Occipital lobe (tissue), 3 donors: ENCODE measurements at places on chromosomes 5 and 9. TPM values are rescaled to one million over a fixed set of nuclear protein-coding genes. Genes with fewer than 3 reads are reported as not detected.

GRCh38 chr9:97854696-97855485, 1.9 kb downstream of the FOXE1 start:
- DNase-seq = no peak

GRCh38 chr5:38843665-38844064, 2.1 kb upstream of the OSMR start:
- DNase-seq = no peak

DNA sequence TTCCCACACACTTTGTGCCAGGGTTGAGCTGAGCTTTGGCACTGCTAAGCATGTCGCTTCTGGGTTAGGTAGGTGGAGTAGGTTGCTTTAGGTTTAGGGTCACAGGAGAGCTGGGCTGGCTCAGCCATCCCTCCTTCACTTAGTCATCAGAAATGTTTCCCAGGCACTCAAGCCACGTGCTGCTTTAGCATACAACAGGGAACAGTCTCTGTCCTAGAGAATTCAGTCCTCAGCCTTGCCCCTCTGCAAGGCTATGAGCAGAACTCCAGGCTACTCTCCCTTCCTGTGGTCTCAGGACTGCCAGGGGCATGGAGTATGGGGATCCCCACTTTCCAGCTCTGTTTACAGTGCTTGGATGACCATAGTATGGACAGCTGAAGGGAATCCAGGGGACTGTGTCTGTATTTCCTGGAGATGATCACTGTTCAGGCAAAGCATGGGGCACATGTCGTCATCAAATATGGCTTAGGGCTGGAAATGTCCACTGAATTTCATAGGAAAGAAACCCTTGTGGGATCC, 7.5 kb upstream of the ANKRD33B start:
- no peak for DNase-seq

DNA sequence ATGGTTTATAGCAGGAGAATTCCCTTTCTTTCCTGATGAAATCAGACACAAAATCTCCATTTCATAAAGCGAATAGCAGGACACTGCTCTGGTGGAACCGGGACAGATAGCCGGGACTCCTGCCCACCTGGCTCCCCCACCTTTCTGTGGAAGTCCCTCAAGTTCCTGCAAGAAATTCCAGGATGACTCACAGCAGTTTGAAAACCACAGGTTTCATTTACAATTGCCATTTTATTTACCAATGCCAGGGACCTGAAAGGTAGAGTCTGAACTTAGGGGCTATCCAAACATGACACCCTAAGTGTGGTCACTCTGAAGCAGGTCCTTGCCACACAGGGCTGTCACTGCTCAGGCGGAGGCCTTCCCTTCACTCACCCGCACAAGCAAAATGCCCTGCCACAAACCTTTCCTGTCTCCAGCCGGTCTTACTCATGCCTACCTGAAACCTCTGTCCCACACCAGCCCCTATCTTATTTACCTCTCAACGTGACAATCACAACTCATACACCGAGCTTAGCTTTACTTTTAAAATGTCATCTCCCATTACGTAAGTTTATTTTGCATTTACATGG, 63.3 kb upstream of the TAF1L start:
- no peak for DNase-seq

- no peak for DNase-seq
Measured at GRCh38 chr5:169279125-169279524, 21.8 kb downstream of the SLIT3 start.

- no peak for DNase-seq
Measured at GRCh38 chr9:96057155-96057554, 181.7 kb downstream of the ERCC6L2 start.

GRCh38 chr5:1497795-1498622, 25.8 kb downstream of the LPCAT1 start:
- DNase-seq = no peak

DNA sequence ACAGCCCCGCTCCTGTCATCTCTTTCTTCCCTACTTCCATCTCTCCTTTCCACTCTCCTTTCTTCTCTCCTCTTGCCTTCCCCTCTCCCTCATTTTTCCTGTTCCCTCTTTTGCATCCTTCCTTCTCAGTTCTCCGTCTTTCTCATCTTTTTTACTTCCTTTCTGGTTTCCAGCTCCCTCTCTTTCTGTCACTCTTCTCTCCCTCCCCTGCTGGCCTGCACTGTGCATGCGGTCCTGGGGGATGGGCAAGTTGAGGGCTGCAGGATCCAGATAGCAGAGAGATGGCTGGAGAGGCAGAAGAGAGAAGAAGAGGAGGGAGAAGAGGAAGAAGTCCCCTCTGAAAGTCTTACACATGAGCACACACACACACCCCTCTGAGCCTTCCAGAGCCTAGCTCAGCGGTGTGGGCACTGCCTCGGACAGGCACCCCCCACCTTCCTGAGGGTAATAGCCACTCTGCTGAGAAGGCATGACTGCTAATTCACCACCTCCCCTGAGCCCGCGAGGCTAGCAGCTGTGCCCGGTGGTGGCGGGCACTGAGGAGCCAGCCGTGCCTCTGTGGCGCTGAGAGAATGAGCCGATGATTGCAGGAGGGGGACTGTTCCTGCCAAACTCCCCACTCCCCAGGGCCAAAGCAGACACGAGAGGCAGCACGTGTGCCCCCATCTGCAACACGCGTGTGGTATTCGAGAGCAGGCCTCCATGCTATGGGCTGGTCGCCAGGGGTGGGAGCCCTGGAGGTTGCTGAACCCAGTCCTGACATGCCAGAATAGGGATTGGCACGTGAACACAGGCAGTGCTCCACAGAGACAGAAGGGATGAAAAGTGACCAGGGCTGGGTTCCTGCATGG, 3.7 kb upstream of the CAMK2A start:
- DNase-seq = no peak

The NCS1 gene
- 206 TPM for total RNA-seq

GRCh38 chr5:76483433-76483832, 80.3 kb downstream of the IQGAP2 start:
- no peak for DNase-seq

GRCh38 chr5:127830157-127830556, 127.0 kb downstream of the CCDC192 start:
- DNase-seq = no peak

- DNase-seq = peak; percentile 10
Measured at GRCh38 chr5:126857472-126858410, 80.8 kb downstream of the LMNB1 start.

The FBXO4 gene
- total RNA-seq = 18.6 TPM

DNA sequence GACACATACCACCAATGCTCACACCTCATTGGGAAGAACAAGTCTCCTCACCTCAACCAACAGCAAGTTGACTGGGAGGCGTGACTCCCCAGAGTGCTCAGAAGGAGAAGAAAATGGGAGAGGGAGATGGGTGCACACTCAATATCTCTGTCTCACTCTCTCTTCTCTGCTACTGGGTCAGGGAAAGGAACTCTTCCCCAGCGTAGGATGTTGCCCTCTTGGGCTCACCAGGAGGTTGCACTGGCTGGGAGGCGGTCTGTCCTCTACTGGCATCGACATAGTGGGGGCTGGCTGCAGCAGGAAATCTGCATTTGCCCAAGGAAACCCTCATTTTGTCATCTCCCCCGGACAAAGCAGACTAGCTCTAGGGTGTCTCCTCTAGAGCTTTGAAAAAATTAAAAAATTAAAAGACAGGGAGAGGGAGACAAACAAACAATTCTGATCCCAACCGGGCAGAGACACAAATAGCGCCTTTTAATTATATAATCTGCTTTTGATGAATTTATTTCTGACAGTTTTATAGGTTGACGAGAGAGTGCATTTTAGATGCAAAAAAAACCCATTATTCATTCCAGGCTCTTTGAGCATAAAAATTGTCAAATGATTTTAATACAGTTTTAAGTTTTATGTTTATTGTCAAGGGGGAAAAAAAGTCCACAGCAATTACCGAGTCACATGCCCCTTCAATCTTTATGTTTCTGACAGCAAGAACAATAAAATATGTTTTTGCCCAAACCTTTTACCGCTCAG, 179.3 kb upstream of the MVB12B start:
- no peak for DNase-seq

GRCh38 chr9:115373710-115374045, 255.7 kb upstream of the TNC start:
- no peak for DNase-seq

DNA sequence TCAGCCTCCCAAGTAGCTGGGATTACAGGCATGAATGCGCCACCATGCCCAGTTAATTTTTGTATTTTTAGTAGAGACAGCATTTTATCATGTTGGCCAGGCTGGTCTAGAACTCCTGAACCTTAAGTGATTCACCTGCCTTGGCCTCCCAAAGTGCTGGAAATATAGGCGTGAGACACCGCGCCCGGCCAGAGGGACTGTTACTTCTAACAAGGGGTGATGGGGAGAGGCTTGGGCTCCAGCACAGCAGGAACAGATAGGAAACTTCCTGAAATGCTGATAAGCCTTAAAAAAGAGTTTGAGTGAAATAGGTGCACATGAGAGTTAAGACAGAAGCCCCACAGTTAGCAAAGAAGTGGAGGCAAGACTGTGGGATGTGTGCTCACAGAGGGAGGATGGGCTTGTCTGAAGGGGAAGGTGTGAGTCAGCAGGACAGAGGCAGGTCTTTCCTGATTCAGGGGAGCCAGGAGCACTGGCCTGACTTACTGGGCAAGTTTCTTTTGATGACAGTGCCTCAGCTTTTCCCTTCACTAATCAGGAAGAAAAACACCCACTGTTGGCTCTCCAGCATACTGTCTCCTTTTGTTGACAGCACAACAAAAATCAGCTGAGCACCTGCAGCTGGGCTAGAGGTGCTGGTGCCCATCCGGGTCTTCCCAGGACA, 68.4 kb downstream of the RAD23B start:
- no peak for DNase-seq

DNA sequence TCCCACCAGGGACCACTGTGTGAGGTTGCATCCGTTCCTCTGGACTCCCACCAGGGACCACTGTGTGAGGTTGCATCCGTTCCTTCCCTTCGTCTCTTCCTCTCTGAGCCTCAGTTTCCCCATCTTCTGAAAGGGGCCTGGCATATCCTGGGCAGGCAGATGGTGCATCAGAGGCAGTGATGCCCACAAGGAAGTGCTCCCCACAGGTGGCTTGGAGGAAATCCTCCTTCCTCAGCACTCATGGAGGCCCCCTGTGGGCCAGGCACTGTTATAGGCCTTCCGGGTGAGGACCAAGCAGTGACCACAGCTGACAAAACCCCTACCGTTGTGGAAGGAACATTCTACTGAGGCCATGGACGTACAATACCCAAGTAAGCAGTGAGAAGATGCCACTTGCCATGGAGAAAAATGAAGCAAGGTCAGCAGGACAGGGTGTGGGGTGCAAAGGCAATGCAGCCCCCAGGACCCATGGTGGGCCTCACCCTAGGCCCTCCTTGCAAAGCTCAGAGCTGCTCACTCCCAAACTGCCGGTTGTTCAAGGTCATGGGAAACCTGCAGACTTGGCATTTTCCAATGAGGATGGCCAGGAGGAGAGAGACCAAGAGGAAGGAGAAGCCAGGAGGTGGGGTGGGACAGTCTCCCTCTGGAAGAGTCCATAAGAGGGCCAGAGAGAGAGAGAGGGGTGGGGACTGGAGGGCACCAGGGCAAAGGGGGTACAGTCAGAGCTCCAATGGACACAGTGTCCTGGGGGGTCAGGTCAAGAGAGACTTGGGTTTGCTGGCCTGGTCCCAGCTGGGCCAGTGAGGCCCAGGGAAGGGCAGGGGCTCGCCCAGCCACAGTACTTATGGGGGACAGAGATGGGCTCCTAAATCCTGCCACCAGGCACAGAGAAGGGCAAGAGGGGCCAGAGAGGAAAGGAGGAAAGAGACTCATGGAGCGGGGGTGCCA, 51.1 kb downstream of the C9orf50 start:
- DNase-seq = no peak

DNA sequence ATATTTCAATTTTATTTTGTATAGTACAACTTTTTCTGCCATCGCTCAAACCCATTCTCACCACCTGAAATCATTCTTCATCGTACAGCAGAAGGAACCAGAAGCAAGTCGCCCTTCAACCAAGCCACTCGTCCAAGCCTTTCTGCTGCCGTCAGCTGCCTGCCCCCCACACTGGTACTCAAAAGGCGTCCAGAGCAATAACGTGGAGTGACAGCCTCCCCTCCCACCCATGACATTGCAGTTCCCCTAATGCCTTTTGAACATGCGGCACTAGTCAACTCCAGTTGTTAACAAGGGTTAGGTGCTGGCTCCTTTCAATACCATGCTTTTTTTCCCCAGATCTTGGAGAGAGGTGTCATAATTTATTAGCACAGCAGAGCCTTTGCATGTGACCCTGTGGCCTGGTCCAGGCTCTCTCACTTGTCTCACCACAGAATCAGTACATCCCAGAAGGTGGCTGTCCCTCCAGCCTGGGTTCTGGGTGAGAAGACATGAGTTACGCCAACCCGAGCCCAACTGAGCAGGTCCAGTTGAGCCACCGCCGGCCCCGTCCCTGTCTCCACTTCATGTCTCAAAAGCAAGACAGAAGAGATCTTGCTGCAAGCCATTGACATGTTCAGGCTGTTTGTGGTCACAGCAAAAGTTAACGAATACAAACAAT, 20.4 kb upstream of the MED10 start:
- DNase-seq = no peak

The CCL27 gene
- total RNA-seq = 0.31 TPM

- no peak for DNase-seq
Measured at GRCh38 chr9:131500377-131500776, 2.3 kb upstream of the POMT1 start.

The GABRB2 gene
- total RNA-seq = 98.1 TPM

GRCh38 chr5:140609126-140609525, 23.8 kb downstream of the CD14 start:
- no peak for DNase-seq
